ENCODE measurements at places on chromosomes 6 and 20. TPM values are rescaled to one million over a fixed set of nuclear protein-coding genes. Genes with fewer than 3 reads are reported as not detected.

DNA sequence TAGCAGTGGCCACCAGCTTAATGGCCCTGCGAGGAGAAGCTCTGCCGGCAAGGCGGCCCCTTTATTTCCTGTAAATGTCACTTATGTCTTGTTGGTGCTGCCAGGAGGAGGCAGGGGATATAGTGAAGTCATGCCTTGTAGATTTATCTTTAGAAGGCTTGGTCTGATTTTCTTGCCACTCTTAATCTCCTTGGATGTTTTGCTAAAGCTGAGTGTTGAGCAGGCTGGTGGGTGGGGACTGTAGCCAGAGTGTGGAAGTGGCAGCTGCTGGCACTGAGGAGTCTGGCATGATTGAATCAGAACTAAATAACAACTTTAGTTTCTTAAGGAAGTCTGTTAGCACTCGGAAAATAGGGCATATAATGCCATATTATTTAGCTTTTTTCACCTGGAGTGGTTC lies 77.9 kb downstream of the PHF20 start:
- DNase-seq = no peak

ADTRP gene
- total RNA-seq = 1.9 TPM

DNA sequence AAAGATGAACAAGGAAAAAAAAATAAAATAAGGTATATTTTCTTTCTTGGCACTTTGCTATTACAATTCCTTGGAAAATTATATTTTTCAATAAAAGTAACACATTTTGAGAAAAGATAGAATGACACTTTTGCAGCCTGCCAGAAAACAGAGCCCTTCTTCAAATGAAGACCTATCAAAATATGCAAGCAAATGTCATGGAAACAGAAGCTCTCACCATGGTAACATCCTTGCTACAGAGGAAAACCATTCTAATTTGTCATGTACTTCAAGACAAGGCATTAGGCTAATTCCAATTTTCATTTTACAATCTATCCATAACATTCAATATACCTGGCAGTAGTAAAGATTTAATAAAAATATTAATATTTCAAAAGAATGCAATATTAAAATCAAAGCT lies 177.9 kb downstream of the RNGTT start:
- no peak for DNase-seq

DNA sequence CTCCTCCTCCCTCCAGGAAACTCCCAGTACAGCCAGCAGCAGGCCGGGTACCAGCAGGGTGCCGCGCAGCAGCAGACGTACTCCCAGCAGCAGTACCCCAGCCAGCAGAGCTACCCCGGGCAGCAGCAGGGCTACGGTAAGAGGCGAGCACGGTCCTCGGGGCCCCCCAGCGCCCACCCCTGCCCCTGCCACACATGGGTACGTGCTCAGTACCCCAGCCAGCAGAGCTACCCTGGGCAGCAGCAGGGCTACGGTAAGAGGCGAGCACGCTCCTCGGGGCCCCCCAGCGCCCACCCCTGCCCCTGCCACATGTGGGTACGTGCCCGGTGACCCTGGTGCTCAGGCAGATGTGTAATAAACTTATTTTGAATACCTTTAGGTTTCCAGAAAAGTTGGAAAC lies 10.2 kb upstream of the MTG2 start:
- no peak for DNase-seq

RUNX2 gene
- 5.1 TPM for total RNA-seq

DNA sequence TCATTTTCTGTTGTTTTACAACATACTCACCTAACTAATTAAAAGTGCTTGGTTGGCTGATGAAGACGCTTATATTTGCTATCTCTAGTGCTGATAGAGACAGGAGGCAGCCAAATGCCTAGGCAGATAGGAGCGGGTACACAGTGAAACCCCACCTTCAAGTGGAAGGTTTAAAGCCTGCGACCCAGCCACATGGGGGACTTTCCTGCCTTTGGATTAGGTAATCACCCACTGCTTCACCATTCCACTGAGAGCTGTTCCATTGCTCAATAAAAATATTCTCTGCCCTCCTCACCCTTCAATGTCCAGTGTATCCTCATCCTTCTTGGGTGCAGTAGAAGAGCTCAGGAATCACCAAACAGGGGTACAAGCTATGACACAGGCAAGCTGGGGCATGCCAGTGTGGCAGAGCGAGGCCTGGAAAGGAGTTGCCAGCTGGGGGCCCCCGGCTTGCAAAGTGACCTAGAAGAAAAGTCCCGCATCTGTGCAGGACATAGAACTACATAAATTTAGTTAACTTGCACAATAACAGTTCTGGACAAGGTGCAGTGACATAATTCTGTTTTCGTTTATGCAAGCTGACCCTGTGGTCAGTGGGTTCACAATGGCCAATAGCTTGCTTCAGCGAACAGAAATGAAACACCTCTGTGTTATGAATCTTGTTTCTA lies 112.0 kb upstream of the MLIP start:
- DNase-seq = no peak

SERPINB1 gene
- total RNA-seq = 59.8 TPM

DNA sequence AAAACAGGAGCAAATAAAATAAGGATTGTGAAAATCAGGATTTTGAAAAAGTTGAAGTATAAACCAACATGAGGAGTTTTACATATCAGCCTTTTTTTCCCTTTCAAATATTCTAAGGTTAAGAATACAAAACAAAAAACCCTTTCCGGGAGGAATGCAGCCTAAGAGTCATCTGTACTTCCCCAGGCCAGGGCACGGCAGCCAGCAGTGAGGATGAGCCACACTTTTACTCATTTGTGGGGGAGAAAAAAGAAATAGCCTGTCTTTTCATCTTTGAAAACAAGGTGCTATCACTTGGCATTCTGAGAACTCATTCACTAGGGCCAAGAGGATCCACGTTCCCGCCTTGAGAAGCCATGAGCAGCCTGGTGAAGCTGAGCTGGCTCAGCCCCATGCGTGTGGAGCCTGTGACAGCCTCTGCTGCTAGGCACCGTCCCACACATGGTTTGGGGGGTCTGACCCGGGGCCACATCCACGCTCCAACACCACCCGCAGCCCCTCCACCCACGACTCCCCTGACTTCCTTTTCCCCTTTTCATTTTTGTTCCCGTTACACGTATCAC lies 11.2 kb downstream of the SLC22A1 start:
- no peak for DNase-seq

DNA sequence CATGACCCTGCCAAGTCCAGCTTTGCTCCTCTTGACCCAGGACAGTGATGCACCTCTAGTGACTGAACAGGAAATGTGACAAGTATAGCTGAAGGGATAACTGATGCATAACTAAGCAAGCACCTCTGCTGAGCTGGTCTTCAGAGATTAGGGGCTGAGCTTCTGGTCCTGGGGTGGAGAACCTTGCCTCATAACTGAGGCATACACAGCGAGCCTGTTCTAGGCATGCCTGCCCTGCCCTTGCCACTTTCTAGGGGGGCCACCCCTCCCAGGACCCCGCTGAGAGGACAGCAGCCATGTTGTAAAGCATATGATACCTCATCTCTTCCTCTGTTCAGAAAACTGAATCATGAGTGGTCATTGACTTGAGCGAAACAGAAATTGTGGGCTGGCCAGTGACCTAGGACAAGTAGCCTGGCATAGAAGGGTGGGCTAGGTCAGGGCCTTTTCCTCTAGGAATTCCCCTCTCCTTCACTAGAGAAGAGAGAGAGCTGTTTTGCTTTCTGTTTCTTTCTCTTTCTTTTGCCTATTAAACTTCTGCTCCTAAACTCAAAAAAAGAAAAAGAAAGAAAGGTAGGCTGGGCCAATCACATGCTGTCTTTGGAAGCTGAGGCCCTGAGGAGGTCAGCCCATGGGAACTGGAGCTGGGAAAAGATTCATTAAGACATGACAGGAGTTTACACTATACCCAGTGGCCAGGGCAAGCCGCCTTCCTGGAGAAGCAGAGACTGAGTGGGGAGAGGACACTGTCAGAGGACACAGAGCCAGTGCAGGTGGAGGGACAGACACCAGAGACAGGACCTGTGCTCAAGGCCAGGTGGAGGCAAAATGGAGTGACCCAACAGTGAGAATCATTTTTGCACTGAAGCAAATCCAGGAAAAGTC lies 23.1 kb downstream of the ALDH5A1 start:
- no peak for DNase-seq

- no peak for DNase-seq
These were observed 25.1 kb upstream of the PNPLA1 start for GRCh38 chr6:36244641-36245280.

- no peak for DNase-seq
These were observed 49.0 kb downstream of the COL11A2 start for GRCh38 chr6:33143113-33143770.

GRCh38 chr6:1491591-1492319 lies 102.4 kb downstream of the FOXF2 start:
- DNase-seq = no peak

QKI gene
- total RNA-seq = 70.9 TPM

DNA sequence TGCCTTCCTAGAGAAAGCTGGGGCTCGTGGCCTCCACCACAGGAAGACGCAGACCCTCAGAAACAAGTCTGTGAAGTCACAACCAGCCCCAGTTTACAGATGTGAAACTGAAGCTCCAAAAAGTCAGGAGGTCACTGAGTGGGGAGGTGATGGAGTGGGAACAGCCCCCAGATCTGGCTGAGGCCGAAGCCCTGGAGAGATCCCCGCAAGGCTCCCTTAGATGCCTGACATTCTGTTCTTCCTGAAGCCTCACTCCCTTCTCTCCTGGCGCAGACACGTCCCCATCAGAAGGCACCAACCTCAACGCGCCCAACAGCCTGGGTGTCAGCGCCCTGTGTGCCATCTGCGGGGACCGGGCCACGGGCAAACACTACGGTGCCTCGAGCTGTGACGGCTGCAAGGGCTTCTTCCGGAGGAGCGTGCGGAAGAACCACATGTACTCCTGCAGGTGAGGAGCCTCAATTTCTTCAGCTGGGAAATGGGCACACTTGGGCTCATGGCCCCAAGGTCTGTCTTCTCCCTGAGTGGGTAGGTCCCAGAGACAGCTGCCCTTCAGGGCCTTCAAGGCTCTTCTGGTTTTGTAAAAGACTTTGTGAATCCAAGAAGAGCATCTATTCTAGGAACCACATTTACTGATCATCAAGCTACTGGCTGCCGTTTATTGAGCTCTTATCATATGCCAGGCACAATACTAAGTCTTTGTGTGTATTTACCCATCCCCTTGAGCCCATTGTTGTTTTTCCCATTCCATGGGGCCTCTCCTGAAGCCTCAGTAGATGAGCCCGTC lies 50.5 kb downstream of the HNF4A start:
- DNase-seq = no peak

FKBP1C gene
- total RNA-seq = 1.1 TPM

DNA sequence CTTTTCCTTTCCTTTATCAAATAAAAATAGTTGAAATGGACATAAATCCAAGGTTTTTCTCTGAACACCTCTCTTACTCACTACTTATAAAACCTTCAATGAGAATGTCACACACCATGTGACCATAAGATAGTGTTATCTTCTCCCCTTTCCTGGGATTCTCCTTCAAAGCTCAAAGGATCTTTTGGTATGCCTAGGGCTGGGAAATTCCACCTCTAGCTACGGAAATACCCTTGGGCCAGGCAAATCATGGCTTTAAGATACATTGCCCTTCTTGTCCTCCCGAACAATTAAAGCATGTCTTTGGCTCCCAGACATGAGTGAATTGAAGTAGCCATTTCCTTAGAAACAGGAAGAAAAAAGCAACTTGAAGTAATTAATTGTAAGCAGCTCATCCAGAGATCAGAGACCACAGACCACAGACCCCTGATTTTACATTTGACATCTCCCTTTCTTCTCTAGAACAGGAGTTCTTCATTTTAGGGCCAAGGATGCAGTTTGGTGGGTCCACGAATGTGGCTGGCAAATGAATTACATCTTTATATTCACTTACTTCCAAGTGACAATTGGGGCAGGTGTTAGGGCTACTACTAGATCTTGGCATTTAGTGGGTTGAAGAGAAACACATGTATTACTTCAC lies 4.1 kb downstream of the PLCB4 start:
- no peak for DNase-seq

TOX2 gene
- 0.26 TPM for total RNA-seq

GRCh38 chr20:63789836-63790571 lies 41.1 kb downstream of the ZBTB46 start:
- no peak for DNase-seq

HLA-DMA gene
- total RNA-seq = 36.1 TPM

SLC17A1 gene
- total RNA-seq = not detected

DNA sequence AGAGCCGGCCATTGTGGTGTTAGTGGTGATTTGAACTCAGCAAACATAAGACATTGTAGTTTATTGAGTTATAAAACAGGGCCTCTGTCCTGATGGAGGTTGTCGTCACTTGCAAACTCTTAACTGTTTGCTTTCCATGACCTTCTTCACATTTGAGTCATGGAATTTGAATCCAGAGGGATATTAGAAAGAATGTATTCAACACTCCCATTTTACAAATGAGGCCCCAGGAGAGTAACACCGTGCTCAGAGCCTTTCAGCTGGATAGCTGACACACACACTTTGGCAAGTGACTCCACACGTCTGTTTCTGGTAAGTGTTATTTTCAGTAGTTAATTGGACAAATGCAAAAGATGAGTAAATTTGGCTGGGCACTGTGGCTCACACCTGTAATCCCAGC lies 72.4 kb upstream of the XRN2 start:
- no peak for DNase-seq

ECT2L gene
- total RNA-seq = not detected

- DNase-seq = no peak
These were observed 336.2 kb downstream of the ZFAND3 start for GRCh38 chr6:38155621-38156204.

DNA sequence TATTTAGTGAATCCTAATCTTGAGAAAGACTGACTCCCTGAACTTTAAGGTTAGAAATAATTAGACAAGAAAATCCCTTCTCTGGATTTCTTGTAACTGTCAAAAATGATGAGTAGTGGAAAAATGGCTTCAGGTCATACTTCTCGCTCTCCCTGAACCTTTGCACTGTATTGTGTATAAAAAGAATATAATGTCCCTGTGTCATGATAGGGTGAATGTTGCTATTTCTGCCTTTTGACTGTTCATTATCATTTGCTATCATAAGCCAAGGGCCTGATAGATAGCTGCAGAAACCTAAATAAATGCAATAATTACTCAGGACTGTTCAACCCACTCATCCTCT lies 39.3 kb downstream of the ALDH8A1 start:
- no peak for DNase-seq

OR2B6 gene
- not detected for total RNA-seq

RMND1 gene
- total RNA-seq = 20.6 TPM

DNA sequence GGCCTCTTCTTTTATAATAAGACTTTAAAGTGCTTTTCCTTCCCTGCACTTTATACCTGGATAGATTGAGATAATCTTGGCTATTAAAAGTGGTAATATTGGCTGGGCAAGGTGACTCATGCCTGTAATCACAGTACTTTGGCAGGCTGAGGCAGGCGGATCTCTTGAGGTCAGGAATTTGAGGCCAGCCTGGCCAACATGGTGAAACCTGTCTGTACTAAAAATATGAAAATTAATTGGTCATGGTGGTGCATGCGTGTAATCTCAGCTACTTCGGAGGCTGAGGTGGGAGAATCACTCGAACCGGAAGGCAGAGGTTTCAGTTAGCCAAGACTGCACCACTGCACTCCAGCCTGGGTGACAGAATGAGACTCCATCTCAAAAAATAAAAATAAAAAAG lies 197.1 kb upstream of the RGS17 start:
- no peak for DNase-seq

NELFCD gene
- total RNA-seq = 71.7 TPM

DNA sequence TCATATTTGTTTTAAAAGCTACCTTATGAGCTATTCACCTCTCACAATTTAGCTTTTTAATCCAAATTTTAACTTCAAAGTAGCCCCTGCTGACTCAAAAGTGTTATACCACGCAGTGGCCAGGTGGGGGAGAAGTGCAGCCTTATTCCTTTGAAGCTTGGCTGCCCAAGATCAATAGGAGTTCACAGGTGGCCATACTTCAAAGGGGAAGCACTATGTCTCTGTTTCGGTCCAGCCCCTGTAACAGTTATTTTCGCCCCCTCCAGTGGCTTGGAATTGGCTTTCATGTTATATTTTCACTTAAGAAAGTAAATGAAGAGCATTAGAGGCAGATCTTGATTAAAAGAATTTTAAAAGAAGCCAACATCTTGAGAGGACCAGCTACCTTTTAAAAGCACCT lies 608.4 kb downstream of the EPHA7 start:
- no peak for DNase-seq
